ENCODE measurements at places on chromosomes 2 and 18.

GRCh38 chr2:107313316-107313715 lies 427.3 kb upstream of the ST6GAL2 start:
- DNase-seq: no peak

DNA sequence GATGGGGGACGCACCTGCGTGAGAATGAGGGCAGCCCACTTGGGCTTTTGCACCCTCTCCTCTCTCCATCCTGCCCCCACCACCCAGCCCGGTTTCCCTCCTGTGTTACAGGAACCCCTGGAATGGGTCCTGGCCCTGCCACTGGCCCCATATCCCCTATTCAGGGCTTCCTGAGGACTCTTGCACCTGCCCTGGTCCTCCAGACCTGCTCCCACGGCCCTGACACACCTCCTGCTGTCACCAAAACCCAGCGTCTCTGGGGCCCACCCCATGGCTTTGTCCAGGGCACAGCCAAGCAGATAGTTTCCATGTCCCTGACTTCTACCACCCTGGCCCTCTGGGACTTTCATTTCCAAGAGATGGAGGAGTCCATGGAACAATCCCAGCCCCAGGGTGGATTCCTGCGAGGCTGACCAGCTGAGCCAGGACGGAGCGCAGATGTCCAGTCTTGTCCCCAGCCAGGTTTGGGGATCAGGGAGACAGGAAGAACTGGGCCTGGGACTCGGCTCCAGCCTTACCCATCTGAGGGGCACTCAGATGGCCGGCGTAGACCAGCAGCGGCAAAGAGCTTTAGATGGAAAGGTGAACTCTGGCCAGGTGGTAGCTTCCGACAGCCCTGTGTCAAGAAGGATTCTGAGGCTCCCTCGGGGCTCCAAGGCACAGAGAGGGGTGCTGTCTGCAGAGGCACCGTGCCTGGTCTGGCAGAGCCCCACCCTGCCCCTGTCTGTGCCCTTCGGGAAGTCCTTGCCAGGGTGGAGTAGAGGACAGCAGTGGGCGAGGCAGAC lies 12.0 kb downstream of the GPR35 start:
- DNase-seq: no peak

DNA sequence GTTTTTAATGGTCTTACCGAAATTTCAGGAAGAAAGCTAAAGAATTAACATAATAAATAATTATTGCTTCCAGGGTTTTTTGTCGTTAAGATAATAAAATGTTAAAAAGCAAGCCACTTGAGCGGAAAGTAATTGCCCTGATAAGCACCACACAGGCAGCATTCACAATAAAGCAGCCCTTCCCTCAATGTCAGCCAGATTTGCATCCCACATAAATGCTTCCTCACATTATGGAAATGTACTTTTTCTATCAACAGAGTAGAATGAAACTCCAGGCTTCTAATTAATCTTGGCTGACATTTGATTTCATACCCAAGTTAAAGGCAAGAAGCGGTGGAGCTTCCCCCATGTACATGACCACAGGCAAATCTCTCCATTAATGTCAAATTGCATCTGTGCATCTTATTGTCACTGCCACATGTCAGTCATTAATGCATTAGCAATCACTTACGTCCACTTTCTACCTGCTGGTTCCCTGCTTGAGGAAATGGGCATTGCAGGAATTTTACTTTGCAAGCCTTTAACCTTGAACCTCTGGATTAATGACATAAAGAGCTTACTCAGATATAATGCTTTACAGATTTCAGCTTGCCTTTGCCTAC lies 26.2 kb downstream of the PTPRM start:
- no peak for DNase-seq

DNA sequence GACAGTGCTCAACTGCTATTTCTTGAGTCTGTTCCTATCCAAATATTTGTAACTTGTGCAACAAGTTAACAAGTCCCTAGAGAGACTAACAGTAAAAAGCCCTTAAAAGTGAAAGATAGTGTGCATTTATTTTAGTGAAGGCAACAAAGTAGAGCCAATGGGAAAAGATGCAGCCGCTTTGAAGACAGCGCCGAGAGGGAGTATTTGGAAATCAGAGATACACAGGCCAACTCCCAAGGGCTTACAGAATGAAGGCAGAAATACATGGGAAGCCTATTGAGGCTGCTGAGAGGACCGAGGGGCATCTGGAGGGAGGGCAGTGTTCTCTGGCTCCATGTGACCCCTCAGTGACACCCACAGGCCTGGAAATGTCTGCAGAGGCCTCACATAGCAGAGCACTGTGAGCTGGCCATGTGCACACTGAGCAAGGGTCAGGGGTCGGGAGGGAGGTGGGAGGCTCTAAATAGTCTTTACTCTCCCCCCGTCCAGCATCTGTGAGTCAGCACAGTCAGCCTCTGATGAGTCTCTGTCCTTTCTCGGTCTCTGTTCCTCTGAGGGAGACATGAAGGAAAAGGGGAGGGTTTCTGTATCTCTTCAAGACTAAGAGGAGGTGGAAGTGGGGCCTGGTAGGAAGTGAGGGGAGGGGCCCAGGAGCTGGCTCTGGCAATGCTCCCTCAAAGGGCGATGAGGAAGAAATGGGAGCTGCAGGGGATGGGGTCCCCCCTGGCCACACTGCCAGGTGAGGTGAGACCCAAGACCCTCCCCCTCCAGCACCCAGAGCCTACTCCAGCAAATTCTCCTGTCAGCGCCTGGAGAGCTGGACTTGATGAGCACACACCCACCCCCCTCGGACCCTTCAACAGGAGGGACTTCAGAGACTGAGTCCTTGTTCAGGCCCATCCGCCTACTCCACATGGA lies 133.6 kb downstream of the SP3 start:
- peak; percentile 6 for DNase-seq

GRCh38 chr2:135198481-135198880 lies 146.4 kb downstream of the RAB3GAP1 start:
- no peak for DNase-seq
